Aorta (tissue), 5 donors: ENCODE measurements at places on chromosomes 11 and 22. TPM values are rescaled to one million over a fixed set of nuclear protein-coding genes. Genes with fewer than 3 reads are reported as not detected.

Gene TRPM5
- total RNA-seq: not detected

DNA sequence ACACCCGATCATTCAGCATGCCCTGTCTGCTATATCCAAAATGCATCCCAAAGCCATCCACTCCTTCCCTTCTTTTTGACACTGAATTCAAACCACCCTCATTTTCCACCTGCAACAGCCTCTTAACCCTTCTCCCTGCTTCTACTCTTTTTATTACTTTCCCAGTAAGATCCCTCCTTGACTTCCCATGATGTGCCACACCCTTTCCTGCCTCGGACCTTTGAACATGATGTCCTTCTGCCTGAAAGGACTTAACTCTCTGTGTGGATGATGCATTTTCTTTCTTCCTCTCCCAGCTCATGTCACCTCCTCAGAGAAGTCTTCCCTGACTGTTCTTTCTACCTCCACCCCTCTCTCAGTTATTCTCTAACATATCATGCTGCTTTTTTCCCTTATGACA, 36.5 kb downstream of the HTR3A start:
- no peak for DNase-seq

- DNase-seq: no peak
Measured at GRCh38 chr11:120814531-120815318, 209.2 kb upstream of the TBCEL start.

- DNase-seq: peak; percentile 74
Measured at GRCh38 chr22:42792909-42793847, 63.9 kb downstream of the ARFGAP3 start.

DNA sequence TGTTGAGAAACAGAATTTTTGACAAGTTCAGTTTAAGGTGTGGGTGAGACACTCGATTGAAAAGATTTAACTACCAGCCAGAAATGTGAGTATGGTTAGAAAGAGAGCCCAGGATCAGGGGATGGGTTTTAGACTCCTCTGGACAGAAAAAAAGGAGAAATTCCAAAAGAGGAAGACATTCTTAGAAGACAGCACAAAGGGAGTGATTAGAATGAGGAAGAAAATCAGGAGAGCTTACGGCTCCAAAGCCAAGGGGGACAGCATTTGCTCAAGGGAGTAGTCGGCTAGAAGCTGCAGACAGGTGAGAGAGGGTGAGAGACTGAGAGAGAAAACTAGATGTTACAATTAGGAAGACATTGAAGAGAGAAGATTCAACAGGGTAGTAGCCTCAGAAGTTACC, 166.1 kb downstream of the ADAMTS15 start:
- no peak for DNase-seq

Gene XKR3
- total RNA-seq: not detected

- DNase-seq: no peak
Measured at GRCh38 chr11:133038850-133039249, 493.5 kb downstream of the OPCML start.

GRCh38 chr22:42544686-42545085, 9.1 kb upstream of the SERHL2 start:
- no peak for DNase-seq

DNA sequence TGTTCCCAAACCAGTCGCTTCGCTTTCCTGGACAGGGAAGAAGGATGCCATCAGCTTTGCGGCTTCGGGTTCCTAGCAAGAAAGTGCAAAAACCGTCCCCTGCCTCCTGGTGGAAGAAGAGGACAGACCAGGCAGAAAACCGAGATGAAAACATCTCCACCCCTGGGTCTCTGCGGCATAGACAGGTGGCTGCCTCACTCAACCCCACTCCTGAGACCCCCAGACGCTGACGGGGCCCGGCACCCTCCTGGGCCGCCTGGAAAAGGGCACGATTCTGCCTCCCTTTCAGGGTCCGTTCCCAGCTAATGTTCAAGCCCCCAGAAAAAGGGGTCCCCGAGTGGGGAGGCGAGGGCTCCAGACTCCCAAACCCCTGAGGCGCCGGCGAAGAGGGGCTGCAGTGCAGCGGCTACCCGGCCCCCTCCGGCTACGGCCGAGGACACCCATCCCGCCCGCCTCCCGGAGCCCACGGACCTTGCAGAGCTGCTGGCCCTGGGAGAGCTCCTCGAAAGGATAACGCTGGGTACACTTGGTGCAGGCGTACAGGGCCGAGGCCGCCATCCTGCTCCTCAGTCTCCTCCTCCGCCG, 569 bp downstream of the FAM76B start:
- DNase-seq: no peak

- no peak for DNase-seq
Measured at GRCh38 chr11:5274395-5274794, 4.7 kb upstream of the HBE1 start.

GRCh38 chr22:47163856-47164513, 401.5 kb downstream of the TBC1D22A start:
- peak; percentile 66 for DNase-seq

Gene UBQLN3
- 0.71 TPM for total RNA-seq

DNA sequence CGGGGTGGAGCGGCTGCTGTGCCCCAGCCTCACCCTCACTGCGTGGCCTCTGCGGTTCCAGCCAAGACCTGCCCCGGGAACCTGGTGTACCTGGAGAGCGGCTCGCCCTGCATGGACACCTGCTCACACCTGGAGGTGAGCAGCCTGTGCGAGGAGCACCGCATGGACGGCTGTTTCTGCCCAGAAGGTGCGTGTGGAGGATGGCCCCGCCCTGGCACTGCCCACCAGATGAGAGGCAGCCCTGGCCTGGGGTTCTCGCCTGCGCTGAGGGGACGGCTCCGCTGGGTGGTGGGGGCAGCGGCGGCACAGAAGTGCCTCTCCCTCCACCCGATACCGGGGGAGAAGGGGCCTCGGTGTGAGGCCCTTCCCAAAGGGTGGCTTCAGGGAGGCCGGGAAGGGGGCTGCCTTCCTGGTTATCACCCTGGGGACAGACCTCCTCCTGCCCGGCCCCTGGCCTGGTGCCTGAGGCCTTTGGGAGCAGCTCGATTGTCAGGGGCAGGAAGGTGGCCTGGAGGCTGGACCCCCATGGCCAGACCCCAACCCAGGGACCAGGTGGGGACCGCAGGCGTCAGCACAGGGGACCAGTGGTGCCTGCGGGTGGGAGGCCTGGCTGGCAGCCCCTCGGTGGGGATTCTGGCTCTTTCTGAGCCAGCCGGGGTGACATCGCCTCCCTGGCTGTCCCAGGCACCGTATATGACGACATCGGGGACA, 7.1 kb downstream of the MUC2 start:
- no peak for DNase-seq

DNA sequence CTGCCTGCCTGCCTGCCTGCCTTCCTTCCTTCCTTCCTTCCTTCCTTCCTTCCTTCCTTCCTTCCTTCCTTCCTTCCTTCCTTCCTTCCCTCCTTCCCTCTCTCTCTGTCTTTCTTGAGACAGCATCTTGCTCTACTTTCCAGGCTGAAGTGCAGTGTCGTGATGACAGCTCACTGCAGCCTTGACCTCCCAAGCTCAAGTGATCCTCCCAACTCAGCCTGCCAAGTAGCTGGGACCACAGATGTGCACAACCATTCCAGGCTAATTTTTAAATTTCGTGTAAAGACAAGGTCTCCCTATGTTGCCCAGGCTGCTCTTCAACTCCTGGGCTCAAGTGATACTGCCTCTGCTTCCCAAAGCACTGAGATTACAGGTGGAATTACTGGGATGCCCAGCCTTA, 328.2 kb upstream of the SORL1-AS1 start:
- DNase-seq: no peak

Gene MRGPRX3
- total RNA-seq: not detected

Gene CASP4
- total RNA-seq: 55.5 TPM

GRCh38 chr11:103378931-103379330, 269.7 kb downstream of the DYNC2H1 start:
- DNase-seq: no peak

Gene ANO9
- total RNA-seq: 1.3 TPM

Gene SCUBE1
- 18.7 TPM for total RNA-seq

DNA sequence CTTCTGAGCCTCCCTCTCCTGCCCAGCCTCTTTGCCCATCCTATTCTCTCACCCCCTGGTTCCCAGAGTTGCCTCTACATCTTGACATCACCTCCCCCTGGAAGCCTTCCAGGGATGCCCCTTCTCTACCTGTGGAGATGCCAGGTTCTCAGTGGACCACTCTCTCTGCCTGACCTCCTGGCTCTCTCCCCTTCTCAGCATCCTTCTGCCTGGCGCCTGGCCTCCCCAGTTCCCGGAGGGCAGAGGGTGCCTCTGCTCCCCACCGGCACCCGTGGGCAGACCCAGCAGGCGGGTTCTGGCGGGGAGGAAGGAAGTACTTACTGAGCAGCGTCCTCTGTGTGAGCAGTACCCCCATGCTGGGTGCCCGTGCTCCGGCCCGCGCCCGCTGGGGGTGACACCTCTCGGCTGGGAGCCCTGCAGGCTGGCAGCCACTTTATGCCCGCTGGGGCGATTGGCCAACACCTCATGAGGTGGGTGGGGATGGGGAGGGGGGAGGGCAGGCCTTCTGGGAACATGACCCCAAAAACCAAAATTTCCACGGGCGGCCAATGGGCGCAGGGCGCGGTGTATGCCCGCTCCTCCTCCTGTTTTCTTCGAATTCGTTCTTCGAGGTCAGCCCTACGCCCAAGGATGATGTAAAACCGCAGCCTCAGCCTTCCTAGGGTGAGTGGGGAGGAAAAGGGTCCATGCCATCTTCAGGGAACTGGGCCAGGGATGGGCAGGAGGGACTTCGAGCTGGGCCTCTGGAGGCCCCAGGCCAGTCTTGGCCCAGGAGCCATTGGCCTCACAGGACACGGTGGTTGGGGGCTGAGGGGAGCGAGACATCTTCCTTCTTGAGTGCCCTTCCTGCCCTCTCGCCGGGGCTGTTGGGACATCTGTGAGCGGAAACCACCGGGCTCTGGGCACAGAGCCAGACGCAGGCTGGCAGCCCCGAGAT, at the start of gene OSM:
OSM (minus strand) TSS at position 407 of the 937 bp plus-strand sequence; CDS start at position 355, 52 bp downstream.
- no peak for DNase-seq

DNA sequence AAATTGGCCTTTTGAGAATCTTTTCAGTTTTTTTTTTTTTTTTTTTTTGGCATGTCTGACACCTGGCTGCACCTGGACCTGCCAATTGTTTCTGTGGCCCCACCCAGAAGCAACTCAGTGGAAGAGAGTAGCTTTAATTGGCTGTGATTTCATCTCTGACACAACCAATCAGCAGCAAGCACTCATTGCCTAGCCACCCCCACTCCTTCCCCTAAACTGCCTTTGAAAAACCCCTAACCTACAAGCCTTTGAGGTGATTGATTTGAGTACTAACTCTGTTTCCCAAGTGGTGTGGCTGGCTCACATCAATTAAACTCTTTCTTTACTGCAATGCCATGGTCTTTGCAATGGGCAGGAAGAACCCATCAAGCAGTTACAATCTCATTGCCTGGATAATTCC, 98.2 kb upstream of the CHORDC1 start:
- no peak for DNase-seq

Gene KRTAP5-11
- not detected for total RNA-seq

Gene NOX4
- total RNA-seq: 46.1 TPM

GRCh38 chr11:10026514-10026913, 267.5 kb downstream of the SBF2 start:
- no peak for DNase-seq

GRCh38 chr11:23022854-23023253, 162.6 kb upstream of the CCDC179 start:
- no peak for DNase-seq

- no peak for DNase-seq
Measured at GRCh38 chr22:19631899-19632667, 82.2 kb upstream of the SEPTIN5 start.

Gene CDHR5
- total RNA-seq: not detected

- DNase-seq: no peak
Measured at GRCh38 chr11:928786-929185, 3.1 kb downstream of the AP2A2 start.

Gene PHF21B
- 1.8 TPM for total RNA-seq

DNA sequence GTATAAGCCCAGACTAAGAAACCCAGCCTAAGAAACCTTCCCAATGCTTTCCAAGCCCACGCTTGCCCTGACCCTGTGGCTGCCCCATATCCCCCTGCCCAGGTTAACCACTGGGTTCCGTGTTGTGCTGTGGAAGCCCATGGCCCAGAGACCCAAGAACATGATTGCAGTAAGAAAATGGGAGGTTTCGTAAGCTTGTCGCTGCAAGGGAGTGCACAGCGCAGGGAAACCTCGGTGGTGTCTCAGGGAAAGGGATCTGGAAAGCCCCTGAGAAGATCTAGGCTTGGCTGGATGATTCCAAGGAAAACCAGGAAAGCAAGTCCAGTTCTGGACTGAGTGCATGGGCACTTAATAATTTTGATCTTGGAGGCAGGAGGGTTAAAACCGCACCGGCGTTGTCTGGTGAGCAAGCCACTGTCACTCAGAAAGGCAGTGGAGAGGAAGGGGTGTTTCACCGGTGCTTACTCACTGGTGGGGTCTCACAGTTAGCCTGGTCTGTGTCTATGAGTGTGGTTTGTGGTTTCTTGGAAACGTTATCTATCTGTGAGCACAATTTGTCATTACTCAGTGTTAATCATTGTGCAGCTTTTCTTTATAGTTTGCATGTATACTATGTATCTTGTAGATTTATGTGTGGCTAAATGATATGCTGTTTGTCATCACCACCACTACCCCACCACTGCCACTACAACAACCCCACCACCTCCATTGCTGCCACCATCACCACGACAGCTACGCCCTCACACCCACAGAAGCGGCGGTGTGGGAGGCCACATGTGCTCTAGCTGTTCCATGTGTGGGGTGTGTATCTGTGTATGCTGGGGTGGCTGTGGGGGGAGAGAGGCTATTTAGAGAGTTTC, 53.3 kb upstream of the PRDM11 start:
- DNase-seq: no peak

Gene RCOR2
- total RNA-seq: 0.78 TPM

DNA sequence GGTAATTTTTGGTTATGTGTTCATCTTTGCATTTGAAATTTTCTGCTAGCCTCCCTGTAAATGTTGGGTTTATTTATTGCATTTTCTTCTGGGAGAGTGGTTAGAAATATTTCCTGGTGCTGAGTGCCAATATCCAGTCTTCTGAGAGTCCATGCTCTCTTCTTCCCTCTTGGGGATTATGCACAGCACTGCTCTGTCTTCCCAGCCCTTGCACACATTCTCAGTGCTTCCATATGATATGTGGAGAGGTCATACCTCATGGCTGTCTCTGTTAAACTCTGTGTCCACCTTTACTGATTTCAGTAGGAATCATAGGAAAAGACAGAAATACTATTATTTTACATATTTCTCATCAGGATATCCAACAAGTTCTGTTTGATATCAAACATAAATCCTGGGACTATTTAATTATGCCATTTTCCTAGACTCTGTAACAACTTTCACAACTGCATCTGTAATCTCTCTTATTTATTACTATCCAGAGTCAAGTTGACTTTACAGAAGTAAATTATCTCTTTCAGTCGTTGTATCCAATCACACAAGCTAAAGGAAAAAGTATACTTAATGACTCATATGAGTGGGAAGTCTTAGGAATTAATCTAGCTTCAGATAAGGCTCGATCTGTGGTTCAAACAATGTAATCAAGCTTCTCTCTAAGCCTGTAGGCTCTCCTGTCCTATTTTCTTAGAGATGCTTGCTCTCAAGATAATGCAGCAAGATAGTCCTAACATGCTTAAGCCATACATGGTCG, 2.7 kb upstream of the NXPE1 start:
- DNase-seq: no peak

- DNase-seq: no peak
Measured at GRCh38 chr11:16603245-16603644, 135.2 kb upstream of the C11orf58 start.
